Foreskin melanocyte (primary cell): ENCODE measurements at places on chromosomes 5 and 9.

DNA sequence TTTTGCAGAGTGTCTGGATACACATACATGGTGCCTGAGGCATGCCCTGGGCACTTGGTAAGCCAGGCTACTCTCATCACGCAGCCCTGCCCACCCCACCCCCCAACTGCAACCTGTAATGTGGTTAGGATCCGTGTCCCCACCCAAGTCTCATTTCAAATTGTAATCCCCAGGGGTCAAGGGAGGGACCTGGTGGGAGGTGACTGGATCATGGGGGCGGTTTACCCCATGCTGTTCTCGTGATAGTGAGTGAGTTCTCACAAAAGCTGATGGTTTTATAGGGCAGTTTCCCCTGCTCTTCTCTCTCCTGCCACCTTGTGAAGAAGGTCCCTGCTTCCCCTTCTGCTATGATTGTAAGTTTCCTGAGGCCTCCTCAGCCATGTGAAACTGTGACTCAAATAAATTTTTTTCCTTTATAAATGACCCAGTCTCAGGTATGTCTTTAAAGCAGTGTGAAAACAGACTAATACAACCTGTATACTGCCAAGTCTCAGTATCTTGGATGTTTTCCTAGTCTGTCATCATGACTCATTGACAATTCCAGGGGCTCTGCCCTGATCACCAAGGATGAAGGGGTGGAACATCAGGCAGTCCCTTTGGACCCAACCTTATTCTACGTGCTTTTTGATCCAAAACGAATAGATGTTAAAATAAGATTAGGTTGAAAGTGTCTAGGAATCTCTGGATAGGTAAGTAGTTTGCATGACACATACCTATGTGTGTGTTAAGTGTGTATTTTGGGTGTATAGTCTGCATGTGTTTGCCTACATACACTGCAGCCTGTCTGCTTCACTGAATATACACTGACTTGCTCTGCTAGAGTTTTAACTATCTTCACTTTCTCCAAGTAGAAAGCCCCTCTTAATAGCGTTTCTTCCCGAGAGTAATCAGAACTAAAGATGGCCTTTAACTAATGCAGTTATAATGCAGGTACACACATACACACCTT is 293.8 kb downstream of the SLIT3 start:
- DNase-seq, result no peak

GRCh38 chr5:128241051-128241695 is 157.6 kb downstream of the SLC12A2 start:
- no peak for DNase-seq

GRCh38 chr5:125276096-125276495 is 529.7 kb upstream of the ZNF608 start:
- no peak for DNase-seq

GRCh38 chr5:106331415-106331814 is 1339.3 kb downstream of the EFNA5 start:
- DNase-seq, result no peak

DNA sequence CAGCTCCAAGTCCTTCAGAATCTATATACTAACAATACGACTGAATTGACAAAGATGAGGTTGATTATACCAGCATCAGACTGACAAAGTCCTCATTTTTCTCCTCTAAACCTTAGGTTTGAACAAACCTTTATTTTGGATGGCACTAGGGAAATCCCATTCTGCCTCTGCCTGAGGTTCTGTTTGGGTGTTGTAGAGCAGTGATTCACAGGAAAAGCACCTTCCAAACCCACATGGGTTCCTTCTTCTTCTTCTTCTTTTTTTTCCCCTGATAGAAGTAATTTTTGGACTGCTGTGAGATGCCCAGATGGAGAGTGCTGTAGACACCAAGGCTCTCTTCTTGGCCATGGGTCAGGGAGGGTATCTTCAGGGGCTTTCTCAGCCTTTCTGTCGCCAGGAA is 164.9 kb upstream of the PAPPA start:
- DNase-seq, result no peak

DNA sequence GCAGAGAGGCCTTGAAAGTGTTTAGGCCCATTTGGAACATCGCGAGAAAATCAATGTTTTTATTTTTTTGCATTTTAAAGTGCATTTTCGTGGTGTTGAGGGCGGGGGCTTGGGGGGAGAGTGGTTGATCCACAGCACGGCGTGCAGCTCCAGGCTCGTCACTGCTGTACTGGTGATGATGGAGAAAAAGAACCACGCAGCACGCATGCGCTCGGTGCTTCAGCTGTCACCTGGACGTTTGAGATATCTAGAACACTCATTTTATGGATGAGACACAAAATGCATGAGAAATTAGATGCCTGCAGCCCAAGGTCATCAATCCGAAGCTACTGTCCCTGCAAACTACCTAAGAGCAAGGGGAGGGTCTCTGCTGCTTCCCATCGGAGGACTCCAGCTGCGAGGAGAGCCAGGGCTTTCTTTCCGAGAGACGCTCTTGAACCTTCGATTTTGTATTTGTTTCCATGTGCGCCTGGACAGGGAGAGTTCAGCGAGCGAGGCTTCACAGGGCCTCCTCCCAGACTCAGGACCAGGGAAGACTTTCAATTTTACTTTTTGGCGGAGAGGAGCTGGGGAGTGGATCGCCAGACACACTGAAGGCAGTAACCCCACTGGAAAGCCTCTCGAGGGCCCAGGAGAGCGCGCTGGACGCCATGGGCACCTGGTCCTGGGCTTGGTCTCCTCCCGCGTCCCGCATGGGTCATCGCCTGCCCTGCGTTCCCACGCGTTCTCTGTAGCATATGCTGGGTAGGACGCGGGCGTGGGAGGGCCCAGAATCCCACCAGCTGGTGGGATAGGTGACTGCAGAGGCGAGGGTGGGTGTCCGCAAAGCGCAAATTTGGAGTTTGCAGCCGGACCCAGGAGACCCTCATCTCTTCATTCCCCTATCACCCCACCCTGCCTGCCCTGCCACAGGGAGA is 2.5 kb downstream of the DMRT2 start:
- DNase-seq, result no peak

DNA sequence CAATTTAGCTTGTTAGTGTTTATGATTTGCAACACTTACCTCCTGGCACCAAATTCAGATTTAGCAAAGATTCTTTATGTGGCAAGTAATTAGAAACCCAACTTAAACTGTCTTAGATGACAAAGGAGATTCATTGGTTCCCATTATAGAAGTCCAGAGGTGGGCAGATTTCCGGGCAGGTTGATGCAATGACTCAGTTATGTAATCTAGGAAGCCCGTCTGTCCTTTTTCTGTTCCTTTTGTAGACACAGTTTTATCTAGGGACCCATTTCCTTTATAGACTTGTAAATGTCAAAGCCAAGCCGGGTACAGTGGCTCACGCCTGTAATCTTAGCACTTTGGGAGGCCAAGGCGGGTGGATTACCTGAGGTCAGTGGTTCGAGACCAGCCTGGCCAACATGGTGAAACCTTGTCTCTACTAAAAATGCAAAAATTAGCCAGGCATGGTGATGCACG is 20.3 kb upstream of the ANKRD33B start:
- no peak for DNase-seq
